Skeletal muscle cell (primary cell): ENCODE measurements at places on chromosomes 3 and 15.

DNA sequence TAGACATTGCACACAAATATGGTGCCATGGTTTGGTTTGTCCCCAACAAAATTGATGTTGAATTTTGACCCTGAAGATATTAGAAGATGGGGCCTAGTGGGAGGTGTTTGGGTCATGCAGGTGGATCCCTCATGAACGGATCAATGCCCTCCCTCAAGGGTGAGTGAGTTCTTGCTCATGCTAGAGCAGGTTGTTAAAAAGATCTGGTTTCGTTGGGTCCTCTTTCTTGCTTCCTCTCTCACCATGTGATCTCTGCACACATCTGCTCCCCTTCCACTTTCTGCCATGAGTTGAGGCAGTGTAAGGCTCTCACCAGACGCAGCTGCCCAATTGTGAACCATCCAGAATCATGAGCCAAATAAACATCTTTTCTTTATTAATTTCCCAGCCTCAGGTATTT, 87.8 kb upstream of the MDFIC2 start:
- no peak for DNase-seq

DNA sequence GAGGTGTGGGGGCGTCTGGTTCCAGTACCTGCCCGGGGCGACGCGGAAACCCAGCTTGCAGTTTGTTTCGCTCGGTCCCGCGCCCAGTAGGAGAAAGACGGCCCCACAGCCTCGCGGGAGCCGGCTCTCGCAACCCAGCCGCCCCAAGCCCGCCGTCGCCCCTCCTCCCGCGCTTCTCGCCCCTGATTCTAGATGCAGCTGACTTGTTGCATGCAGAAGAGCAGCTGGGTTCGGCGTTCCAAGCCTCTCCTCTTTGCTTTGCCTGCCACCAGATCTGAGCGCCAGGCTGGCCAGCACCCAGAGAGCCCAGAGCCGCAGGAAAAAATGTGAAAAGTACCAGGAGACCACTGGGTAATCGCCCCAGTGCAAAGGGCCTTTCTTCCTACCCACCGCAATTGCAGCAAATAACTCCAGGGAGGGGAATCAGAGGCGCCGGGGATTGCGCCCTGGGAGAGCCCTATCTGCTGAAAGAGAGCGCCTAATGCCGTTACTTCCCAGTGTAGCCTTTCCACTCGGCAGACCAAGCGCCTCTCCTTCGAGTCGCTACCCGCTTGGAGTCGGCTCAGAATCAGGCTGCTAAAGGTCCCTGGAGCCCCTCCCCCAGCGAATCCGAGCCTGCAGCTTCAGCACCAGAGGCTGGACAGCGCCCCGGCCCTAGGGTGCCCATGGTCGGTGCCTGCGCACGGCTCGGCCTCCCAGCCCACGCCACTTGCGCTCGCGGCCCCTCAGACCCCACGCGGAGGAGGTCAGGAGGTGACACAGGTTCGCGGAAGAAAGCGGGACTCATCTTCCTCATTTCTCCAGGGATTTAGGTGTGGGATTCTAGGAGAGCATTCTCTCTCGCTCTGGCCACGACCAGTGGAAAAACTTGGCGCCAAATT, 15.7 kb upstream of the AEN start:
- DNase-seq, result no peak

DNA sequence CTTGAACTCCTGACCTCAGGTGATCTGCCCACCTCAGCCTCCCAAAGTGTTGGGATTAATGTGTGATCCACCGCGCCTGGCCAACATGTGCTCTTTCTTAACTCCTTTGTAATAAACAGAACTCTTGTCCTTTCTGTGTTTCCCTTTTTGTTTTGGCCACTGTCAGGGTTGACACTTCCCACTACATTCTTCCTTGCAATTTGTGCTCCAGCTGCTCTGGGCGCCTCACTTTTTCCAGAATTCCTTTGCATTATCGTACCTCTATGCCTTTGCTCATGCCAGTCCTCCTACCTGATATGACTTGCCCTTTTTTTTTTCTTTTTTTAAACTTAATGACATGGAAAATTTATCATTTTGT, 38.8 kb upstream of the SMAD3 start:
- no peak for DNase-seq

GRCh38 chr15:68658151-68658550, 79.4 kb downstream of the CORO2B start:
- DNase-seq, result no peak

DNA sequence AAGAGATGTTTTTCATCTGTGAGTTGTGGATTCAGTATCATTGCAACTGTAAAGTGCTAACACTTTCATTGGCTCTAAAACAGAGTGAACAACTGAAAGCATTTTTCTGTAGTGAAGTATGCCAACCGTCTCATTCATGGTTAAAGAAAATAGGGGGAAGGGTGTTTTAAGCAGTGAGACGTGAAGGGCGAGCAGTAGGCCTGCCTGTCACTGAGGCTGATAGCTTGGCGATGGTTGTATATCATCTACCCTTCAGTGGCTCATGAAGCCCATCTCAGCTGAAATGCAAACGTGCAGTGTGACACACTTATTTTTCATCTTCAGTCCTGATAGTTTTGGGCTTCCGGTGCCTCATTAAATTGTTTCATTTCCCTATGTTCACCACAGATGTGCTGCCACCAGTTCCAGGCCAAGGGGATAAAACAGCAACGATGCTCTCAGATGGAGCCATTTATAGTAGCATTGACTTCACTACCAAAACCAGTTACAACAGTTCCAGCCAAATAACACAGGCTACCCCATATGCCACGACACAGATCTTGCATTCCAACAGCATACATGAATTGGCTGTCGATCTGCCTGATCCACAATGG, 562.0 kb downstream of the ROBO2 start:
- DNase-seq, result no peak

DNA sequence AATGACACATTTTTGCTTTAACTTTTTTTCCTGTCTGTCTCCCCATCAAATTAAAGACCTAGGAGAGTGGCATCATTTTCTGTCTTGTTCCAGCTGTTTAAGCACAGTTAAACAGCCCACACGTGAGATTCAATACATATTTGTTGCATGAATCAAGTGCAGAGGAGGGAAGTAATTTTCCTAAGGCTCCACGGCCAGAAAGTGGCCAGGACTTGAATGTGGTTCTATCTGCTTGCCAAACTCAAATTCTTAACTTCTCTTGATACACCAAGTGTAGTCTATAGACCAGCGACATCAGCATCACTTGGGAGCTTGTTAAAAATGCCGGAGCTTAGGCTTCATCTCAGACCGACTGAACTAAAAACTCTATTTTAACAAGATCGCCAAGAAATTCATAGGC, 724.8 kb upstream of the CFAP20DC start:
- DNase-seq, result peak; percentile 67

DNA sequence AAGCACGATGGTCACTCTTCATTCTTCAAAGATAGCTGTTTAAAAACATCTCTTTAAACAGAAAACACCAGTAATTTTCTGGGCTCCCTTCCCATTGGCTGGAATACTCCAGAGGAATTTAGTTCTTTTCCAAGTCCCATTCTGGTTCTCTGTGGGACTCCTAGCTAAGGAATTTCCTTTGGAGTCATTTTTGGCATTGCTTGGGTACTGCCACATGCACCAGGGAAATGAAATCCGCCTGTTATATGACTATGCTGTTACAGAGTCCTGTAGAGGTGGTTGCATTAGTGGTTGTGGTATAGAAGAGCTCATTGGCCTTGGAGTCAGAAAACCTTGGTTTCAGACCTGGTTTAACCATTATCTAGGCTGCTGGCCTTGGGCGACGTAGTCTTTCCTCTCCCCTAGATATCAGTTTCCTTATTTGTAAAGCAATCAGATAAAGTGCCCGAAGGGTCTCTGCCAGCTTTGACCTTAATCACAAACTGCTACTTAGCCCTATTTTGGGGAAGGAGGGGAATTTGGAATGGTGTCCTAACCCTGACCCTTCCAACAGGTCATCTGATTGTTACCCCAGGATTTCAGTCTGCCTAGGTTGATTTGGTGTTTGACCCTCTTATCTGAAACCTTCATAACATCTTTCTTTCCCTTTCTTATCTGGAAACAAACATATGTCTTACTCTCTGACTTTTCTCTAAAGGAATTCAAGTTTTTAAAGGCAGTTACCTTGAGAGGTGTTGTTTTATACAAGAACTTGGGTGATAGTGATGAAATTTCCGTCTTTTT, 13.4 kb downstream of the RTP1 start:
- no peak for DNase-seq

GRCh38 chr15:88954431-88955277, 41.5 kb upstream of the MFGE8 start:
- peak; percentile 49 for DNase-seq

DNA sequence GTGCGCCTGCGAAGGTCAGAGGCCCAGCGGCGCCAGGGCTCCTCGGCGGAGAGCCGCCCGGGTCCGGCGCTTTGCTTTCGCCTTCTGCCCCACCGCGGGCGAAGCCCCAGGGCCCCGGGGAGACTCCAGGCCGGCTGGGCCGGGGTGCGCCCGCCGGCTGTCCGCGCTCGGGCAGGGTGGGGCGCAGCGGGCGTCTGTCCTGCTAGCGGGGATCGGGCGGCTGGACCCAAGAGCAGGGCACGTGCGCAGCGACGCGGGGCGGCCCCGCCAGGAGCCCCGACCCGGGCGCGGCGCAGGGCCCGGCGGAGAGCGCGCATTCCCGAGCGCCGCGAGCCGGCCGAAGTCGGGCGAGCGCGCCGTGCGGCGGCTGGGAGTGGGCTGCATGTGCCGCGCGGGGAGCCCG, 569 bp upstream of the ALDH1A3 start:
- no peak for DNase-seq

DNA sequence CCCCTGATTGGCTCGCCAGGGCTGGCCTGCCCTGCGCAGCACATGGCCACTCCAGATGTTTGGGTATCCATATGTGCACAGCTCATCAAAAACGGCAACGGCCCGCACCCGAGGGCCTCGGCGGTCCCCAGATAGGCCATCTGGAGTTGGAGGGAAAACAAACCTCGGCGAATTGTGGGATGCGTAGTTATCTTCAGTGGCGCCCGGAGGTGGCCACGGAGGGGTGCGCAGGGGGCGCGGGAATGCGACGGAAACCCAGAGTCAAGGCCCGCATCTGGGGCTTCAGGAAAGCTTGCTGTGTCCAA, 156.5 kb downstream of the TLE3 start:
- no peak for DNase-seq

DNA sequence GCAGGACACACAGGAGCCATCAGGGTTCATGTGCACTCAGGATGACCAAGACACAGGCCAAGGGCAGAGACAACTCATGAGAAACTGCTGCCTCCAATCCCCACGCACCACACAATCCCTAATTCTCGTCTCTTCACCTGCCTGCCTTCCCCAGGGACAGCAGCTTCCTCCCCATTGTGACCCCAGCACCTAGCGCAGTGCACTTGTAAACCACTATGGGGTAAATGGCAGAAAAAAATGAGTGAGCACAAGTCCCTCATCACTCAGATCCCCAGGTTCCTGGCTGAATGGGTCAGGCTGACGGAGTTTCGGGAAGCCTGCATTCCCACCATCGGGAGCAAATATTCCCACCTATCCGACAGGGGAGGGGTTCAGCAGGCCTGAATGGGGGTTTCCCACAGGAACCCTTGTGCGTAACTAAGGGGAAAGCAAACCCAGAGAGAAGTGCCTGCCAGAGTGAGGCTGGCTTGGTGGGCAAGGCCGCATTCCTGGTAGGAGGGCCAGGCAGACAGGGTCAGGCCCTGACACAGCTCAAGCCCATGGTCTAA, 18.8 kb downstream of the PLXNB1 start:
- no peak for DNase-seq
